ENCODE measurements at places on chromosomes 2 and 18.

GRCh38 chr18:8703781-8704301 lies 1.5 kb upstream of the MTCL1 start:
- no peak for DNase-seq

GRCh38 chr2:43331422-43331821 lies 105.0 kb upstream of the ZFP36L2 start:
- no peak for DNase-seq

DNA sequence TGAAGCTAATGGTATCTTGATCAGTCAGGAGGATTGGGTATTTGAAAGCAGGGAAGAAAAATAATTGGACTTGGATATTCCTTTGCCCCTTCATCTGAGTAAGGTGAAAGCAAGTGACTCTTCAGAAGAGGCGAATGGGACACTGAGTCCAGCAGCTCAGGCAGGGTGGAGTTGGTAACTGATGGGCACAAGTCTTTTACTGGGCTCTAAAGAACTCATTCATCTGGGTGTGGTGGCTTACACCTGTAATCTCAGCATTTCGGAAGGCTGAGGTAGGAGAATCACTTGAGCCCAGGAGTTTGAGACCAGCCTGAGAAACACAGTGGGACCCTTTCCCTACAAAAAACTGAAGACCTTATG lies 11.2 kb downstream of the CFLAR start:
- DNase-seq, result peak; percentile 37

GRCh38 chr2:168649562-168649961 lies 152.9 kb upstream of the NOSTRIN start:
- no peak for DNase-seq

DNA sequence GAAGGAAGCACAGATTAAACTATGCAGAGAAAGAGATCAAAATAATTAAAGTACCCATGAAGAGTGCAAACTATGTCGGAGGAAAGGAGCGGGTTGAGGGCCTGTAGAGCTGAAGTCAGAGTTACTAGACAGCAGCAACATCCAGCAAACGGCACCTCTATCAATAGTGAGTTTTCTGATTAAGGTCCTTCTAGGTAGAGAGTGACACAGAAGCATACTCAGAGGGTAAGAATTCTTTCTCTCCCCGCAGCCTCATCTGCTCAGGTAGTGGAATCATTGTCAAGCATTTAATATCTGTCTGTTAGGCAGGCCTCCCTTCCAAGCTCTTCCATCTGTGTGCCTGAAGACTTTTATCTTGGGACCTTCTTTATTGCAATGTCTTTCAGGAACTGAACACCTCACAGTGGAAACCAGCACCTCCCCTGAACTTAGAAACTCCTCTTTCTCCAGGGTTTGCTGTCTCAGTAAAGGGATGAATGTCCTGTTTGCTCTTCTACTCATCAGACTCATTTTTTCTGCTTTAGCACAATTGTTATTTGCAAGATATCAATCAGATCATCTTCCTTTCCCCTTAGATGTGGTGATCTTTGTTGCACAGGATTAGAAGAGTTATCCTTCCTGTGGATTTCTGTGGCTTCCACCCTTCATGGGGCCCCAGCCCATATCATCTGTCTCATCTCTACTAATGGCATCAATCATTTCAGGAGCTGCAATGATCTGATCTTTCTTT lies 28.8 kb downstream of the SP140 start:
- peak; percentile 87 for DNase-seq

DNA sequence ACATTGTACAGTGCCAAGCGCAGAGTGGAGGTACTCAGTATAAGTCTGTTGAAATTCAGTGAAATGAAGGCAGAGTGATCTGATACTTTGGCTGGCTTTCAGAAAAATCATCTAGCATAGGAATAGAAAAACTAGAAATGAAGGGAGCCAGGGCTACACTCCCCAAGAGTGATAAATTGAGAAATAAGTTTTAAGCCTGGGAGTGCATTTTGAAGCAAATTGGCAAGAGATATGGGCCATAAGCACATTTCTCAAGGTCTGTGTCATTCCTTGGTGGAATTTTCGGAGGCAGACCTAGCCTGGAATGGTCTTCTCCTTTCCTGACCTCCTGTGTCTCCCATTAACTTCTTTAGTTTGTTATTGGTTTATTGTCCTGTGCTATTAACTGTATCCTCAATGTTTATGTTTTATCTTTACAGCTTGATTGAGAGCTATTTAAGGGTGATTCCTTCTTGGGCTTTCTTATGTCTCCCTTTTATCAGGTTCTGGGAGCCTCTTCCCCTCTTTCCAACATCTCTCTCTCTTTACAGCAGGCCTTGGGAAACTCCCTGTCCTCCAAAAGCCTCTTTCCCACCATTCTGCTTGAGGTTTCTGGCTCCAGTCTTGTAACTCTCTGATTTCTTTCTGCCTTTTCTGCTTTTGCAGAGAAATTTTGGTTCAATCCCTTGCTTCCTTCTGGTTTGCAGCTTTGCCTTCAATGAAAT lies 649.5 kb downstream of the SLC4A3 start:
- no peak for DNase-seq

DNA sequence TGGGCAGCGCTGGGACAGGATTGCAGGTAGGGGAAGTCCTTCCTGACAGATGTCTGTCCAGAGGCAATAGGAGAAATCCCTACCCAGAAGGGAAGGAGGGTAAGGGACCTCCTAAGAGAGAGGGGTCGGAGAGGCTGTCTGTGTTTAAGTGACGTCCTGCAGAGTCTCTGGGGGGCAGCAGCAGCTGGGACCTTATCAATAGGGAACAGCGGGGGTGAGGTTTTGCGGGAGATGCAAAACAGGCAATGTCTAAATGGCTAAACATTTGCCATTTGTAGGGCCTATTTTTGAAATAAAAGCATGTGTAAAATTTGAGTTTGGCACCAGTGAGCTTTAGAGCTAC lies 108.7 kb upstream of the HS6ST1 start:
- DNase-seq, result no peak

GRCh38 chr2:202327858-202328257 lies 48.3 kb upstream of the BMPR2 start:
- DNase-seq, result no peak

DNA sequence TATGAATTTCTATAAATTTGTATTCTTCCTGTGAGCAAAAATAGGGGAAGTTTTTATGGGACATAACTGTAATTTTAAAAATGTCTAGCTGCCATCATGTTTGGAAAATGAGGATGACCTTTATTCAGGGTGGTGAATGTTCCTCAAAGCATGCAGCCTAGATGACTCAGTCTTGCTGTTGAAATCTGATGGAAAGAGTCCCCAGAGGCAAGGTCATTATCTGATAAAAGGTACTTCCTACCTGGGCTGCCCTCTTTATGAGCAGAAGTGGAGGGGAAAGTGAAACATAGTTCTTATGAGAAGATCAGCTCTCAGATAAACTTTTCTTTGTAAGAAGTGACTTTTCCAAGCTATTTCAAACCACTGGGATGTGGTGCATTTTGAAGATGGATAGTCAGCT lies 1144.7 kb upstream of the PIK3C3 start:
- no peak for DNase-seq
